ENCODE measurements at places on chromosomes 7 and 10.

DNA sequence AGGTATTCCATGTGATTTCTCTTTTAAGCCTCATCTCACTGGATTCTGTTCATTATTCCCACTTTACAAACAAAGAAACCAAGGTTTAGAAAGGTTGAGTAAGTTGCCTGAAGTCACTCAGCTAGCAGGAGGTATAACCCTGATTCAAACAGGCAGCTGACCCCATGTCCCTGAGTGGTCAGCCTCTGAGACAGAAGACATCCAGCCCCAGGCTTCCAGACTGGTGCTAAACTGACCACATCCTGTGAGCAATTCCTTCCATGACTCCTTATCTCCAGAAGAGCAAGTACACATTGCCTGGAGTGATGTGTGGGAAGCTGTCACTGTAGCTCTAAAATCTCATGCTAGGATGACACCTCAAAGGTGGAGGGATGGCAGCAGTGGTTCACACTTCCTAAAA is 3.7 kb downstream of the PLPP4 start:
- no peak for DNase-seq

DNA sequence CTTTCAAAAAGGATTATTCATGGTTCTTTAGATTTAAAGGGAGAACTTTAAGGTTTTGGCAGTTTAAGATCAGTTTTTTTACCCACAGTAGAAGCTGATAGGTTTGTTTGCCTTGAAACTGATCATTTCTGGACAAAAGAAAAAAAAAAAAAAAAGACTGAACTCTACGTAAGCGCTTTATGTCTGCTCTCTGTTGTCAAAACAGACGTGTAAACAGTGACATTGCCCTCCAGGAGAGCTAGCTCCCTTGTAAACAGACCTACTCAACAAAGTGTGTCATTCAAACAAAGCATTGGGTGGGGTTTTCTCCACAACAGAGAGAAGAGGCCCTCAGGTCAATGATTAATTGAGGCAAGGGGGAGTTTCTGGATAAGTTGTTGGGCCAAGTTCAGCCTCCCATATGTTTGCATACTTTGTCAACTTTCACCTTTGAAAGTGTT is 568.1 kb upstream of the LRRN3 start:
- no peak for DNase-seq

- no peak for DNase-seq
Measured at GRCh38 chr7:130990178-130990832, 256.3 kb upstream of the KLF14 start.

GRCh38 chr7:85600395-85600794 is 413.5 kb upstream of the SEMA3D start:
- no peak for DNase-seq

DNA sequence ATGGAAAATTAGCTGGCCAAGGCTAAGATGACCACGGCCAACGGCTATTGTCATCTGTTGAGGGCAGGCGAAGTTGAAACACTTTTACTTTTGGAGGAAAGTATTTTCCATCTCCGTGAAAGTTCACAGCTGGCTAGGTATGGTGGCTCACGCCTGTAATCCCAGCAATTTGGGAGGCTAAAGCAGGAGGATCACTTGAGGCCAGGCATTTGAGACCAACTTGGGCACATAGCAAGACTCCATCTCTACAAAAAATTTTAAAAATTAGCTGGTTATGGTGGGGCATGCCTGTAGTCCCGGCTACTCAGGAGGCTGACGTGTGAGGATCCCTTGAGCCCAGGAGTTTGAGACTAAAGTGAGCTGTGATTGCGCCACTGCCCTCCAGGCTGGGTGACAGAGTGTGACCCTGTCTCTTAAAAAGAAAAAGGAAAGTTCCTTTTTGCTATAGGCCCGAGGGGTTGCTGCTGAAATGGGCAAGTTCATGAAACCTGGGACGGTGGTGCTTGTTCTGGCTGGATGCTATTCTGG is 85.5 kb upstream of the MKLN1 start:
- DNase-seq: no peak

DNA sequence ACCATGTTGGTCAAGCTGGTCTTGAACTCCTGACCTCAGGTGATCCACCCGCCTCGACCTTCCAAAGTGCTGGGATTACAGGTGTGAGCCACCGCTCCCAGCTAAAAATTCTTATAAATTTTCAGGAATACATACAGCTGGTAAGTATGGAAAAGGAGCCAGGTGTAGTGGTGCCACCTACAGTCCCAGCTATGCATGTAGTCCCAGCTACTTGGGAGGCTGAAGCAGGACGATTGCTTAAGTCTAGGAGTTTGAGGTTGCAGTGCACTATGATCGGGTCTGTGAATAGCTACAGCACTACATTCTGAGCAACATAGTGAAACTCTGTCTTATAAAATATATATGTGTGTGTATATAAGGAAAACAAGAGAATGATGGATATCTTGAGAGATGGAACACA is 19.0 kb downstream of the LDB1 start:
- no peak for DNase-seq

GRCh38 chr10:90967865-90968264 is 47.0 kb upstream of the ANKRD1 start:
- no peak for DNase-seq

DNA sequence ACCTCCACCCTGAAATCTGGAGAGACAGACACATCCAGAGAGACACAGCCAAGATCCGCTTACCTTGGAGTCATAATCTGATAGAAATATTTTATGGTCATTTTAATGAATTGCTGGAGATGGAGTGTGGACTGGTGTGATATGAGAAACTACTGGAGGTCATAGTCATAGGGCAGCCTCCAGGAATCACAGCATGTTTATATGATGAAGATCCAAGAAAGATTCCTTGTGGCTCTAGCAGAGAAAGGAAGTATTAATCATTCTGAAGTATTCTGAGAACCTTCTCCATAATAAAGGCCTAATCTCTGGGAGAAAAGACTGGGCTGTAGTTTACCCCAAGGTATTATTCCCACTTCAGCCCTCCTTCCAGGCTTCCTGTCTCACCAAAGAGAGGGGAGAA is 38.0 kb downstream of the POLR1F start:
- no peak for DNase-seq

GRCh38 chr10:44913350-44914081 is 2.4 kb downstream of the TMEM72 start:
- no peak for DNase-seq

DNA sequence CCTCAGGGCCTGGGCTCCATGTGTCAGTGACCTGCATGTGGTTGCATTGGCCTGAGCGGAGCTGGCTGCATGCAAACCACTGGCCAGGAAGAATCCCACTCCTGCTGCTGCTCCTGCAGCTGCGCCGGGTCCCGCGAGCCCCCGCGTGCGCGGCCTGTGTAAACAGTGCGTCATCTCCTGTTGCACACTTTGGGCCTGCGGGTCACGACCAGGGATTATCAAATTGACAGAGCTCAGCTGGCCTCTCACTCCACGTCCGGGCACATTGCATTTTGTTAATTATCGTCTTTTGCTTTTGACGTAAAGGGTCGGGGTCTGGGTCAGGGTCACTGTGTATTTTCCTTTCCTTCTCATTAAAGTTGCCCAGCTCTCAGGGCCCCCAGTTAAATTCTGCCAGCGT is 132.6 kb downstream of the RGS10 start:
- no peak for DNase-seq

DNA sequence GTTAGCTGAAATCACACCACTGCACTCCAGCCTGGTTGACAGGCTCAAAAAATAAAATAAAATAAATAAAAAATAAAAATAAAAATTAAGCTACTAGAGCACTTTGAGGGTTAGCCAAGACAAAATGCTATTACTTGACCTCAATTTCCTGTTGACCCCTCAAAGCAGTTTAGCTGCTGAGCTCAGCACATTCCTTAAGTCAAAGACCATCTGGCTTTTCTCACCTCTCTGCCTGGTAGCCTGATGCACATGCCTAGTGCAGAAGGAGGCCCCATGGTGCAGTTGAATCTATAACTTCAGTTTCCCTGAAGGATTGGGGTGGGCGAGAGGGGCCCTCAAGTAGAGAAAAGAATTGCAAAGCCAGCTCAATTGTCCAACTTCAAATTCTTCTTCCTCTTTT is 211.1 kb upstream of the GALNT17 start:
- no peak for DNase-seq
